ENCODE measurements at places on chromosomes 5 and 9.

GRCh38 chr5:93422652-93423280, 158.3 kb downstream of the NR2F1-AS1 start:
- no peak for DNase-seq

- no peak for DNase-seq
Measured at GRCh38 chr5:52269401-52269800, 518.3 kb upstream of the ITGA1 start.

GRCh38 chr9:130179331-130179907, 7.2 kb downstream of the NCS1 start:
- no peak for DNase-seq

DNA sequence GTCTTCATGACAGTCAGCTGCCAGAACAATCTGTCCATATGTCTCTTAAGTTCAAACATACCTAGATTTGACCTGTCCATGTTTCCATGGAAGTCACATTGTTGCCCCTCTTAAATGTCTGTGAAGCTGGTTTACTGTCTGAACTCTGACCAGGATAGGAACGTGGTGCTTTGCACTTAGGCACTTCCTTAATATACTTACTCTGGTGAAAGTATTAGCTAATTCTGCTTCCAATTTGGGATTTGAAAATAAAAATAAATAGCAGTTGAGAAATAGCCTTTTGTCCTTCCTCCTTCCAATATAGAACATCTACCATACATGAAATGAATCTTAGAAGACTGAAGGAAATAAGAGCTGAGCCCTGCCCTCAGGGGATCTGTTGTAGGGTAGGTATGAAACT, 524.5 kb upstream of the CLINT1 start:
- DNase-seq: peak; percentile 85

- DNase-seq: no peak
Measured at GRCh38 chr9:72794946-72795345, 157.9 kb downstream of the ALDH1A1 start.

GRCh38 chr5:50724262-50724661, 57.8 kb downstream of the PARP8 start:
- DNase-seq: no peak

GRCh38 chr9:1490341-1491232, 440.4 kb downstream of the DMRT2 start:
- DNase-seq: no peak

DNA sequence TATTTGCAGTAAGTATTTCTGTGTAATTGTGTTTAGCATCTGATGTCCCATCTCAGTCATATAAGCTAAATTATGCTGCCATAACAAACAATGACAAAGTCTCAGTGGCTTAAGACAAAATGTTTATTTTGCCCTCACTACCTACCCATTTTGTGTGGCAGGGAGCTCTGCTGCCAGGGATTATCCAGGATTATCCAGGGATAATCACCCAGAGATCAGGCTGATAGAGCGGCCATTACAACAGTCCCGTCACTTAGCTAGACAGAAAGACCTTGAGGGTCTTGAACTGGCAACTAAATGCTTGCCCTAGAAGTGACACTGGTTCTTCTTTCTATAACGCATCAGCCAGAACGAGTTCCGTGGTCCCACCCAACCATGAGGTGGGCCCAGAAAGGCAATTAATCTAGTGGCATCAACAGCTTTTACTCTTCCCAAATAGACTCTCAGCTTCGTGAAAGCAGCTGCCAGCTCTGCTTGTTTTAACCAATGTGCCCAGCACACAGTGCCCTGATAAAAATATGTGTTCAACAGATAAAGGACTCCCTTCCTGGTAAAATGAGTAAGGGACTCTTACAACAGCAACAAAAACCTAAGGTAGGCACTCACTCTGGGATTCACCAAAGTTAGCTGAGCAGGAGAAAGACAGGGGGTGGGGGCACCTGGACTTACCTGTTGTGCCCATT, 22.8 kb downstream of the CCDC69 start:
- DNase-seq: no peak

GRCh38 chr5:76274571-76274970, 128.5 kb upstream of the IQGAP2 start:
- no peak for DNase-seq

GRCh38 chr5:65886387-65886786, 40.0 kb upstream of the ERBIN start:
- DNase-seq: no peak

DNA sequence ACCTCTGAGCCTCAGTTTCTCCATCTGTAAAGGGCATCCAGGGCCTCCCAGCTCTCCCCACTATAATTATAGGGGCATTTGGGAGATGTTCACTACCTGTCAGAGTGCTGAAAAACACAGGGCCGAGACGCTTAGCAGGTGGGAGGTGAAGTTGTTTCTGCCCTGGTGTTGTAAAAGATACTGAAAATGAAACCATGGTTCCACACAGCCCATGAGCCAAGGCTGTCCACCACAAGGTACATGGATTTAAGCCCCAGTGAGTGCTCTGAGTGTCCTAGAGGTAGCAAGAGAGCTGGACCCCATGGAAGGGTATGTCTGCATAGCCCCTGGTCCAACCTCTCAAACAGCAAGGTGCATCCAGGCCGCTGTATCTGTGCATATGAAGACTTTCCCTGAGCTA, 137.5 kb downstream of the C5orf15 start:
- DNase-seq: no peak

- no peak for DNase-seq
Measured at GRCh38 chr9:16676519-16676918, 194.0 kb downstream of the BNC2 start.

- DNase-seq: no peak
Measured at GRCh38 chr9:133368249-133368881, 7.5 kb downstream of the SURF4 start.

- DNase-seq: no peak
Measured at GRCh38 chr9:6945816-6946215, 188.0 kb downstream of the KDM4C start.

DNA sequence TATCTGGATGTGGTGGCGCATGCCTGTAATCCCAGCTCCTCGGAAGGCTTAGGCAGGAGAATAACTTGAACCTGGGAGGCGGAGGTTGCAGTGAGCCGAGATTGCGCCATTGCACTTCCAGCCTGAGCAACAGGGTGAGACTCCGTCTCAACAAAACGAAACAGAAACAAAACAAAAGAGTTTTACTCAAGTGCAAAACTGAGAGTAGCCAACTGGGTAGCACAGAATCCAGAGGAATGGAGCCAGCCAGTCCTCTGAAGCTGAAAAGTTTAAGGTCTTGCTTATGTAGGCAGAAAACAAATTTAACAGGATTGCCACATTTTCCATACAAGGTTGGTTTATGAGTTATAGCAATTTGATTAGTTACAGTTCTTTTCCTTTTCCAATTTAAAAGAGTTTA, 32.0 kb downstream of the SPIN1 start:
- no peak for DNase-seq

- no peak for DNase-seq
Measured at GRCh38 chr5:88770276-88771257, 112.4 kb downstream of the MEF2C start.

DNA sequence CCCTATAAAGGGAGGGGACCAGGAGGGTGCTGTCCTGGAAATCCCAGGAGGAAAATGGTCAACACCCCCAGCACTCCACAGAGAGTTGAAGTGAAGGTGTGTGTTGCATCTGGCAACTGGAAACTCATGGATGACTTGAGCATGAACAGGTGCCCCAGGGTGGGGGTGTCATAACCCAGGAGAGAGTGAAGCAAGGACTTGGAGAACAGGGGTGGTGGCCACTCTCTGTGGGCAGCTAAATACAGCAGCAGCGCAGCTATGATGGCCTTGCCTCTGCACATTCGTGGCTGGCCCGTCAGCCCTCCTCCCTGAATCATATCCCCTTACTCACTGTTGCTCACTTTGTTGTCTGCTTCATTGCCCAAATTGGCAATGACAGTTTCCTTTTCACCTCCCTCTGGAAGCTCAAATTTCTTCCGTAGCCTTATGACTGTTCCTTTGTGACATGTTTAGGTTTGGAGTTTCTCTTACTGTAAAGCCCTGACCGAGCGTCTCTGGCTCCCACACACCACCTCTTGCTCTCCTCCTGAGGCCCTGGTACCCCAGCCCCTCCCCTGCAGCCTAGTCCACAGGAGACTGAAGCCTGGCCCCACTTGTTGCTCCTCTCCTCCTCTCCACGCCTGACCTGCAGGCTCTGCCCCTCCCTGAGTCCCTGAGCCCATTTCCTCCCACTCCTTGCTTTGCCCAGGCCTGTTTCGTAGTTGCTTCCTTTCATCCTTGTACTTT, 185.8 kb downstream of the CD180 start:
- DNase-seq: no peak

- DNase-seq: no peak
Measured at GRCh38 chr9:79201636-79202035, 370.1 kb upstream of the TLE4 start.

GRCh38 chr5:91119217-91119616, 263.9 kb downstream of the ARRDC3 start:
- DNase-seq: no peak

- no peak for DNase-seq
Measured at GRCh38 chr9:90851444-90851843, 49.8 kb downstream of the SYK start.

DNA sequence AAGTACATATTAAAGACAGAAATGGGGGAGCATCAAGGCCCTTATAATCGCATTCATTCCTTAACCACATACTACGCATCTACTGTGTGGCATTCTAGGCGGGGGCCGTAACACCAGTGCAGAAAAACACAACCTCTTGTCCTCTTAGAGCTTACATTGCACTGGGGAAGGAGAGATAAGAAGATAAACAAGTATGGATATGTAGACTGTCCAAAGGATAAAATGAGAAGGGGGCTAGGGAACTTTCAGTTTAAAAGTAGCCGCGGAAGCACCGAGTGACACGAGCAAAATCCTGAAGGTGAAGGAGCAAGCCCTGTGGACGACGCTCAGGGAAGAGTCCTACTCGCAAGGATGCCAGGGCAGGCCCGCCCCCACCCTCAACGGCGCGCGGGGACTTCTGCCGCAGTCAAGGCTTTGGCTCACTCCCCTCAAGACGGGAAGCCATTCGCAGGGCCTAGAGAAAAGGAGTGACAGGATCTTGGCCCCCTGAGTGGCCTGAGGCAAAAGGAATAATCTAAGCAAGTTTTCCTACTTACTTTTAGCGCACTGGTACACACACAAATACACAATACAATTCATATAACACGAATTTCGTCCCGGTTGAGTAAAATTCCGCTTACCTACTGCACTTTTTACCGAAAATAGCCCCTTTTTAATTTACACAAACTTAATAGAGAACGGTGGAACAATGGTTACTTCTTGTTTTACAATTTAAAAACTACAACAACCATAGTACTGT, 1.3 kb upstream of the NIPBL start:
- peak; percentile 47 for DNase-seq

DNA sequence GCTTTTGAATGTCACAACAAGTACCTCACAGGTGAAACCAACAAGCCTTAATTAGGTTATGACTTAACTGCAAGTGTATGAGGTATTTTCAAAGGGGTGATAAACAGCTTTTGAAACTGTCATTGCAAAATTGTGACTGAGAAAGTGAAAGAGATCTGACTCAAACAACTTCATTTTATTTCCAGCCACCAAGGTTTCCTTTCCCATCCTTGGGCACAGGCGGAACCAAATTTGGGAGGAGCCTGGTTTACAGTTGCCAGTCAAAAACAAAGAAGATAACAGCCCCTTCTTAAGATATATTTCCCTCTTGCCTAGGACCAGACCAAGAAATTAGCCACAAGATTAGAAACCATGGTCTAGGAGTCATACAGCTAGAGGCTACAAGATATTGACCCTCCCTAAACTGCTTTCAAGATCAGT, 417.1 kb downstream of the CSNK1G3 start:
- DNase-seq: no peak

DNA sequence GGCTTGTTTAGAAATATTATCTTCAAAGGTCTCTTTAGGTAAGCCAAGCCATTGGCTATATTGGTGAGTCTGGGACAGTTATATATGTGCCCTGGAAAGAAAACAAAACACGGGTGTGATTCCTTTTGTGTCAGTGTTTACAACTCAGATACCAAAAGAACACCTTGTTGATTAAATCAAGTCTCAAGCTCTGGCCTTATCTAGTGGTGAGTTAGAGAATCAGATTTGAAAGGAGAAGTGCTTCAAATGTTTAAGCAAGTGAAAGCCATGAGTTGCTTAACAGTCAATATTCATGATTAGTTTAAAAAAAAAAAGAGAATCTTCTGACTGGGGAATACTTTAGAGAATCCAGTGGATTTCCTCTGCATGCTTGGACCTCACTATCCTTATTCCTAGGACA, 68.3 kb downstream of the IQGAP2 start:
- DNase-seq: peak; percentile 5

All from inflammatory macrophage (primary cell).